ENCODE measurements at places on chromosomes 4 and X. TPM values are rescaled to one million over a fixed set of nuclear protein-coding genes. Genes with fewer than 3 reads are reported as not detected.

Gene NPY1R
- polyA plus RNA-seq: 20.3 TPM

Gene NSG1
- polyA plus RNA-seq: 81.9 TPM

Gene FDCSP
- not detected for polyA plus RNA-seq

Gene TRAPPC2
- polyA plus RNA-seq: 11.2 TPM

GRCh38 chrX:18961686-18962085, 22.2 kb downstream of the PHKA2 start:
- DNase-seq: no peak

DNA sequence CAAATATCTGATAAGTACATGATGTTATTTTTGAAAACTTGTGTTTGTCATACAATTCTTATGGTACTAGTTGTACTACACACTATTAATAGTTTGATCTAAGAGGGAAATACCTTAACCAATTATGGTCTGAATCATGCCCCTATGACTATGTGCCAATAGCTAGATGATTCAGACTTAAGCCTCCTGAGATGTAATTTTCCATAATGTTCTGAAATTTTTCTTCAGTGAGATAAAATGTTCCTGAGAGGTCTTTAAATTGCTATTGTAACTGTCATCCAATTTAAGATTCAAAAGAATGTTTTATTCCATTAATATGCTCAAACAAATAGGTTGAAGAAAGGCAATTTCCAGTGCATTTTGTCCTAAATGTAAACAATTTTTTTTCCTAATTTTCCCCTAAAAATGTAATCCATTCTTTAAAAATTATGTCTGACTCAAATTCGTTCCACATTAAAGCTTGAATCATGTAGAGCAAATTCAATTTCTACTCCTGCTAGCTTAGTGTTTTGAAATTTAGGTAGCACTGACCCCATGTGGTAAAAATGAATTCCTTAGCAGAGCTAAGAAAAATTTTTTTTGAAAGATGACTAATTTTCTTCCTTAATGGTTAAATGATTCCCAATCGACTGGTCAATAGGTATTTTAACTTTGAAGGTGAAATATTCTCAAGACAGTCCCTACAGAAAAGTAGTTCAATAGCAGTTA, 49.1 kb downstream of the APOOL start:
- DNase-seq: no peak

- no peak for DNase-seq
These were observed 605.2 kb upstream of the NR3C2 start for GRCh38 chr4:149047368-149047767.

- DNase-seq: no peak
These were observed 109.1 kb upstream of the HUWE1 start for GRCh38 chrX:53795576-53795975.

GRCh38 chr4:90219822-90220221, 92.6 kb downstream of the CCSER1 start:
- DNase-seq: no peak

DNA sequence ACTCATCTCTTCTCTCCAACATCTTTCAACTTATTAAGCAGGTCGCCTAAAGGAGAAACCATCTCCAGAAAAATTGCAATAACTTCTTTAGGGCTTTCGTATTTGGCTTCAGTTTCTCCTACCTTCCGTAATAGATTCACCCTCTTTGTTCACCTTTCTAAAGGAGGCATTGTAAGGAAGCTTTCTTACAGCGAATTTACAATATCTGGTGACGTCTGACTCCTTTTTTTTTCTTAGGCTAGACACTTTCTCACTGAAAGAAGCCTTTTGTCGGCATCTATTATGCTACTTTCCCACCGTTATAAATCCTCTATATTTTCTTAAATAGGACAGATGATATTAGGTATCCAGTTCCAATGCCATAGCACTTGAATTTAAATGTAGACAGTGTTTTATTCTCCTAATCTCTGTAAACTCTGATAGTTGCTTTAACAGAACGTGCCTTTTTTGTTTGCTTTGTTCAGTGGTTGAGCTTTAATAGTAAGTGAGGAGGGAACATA, 302.4 kb downstream of the IL1RAPL1 start:
- no peak for DNase-seq

GRCh38 chr4:7253837-7254236, 61.5 kb downstream of the SORCS2 start:
- no peak for DNase-seq

GRCh38 chr4:29805245-29805644, 914.9 kb upstream of the PCDH7 start:
- DNase-seq: no peak

- no peak for DNase-seq
These were observed 826.1 kb downstream of the STPG2 start for GRCh38 chr4:97317201-97317600.

- no peak for DNase-seq
These were observed 29.9 kb downstream of the SOWAHB start for GRCh38 chr4:76867880-76868655.

DNA sequence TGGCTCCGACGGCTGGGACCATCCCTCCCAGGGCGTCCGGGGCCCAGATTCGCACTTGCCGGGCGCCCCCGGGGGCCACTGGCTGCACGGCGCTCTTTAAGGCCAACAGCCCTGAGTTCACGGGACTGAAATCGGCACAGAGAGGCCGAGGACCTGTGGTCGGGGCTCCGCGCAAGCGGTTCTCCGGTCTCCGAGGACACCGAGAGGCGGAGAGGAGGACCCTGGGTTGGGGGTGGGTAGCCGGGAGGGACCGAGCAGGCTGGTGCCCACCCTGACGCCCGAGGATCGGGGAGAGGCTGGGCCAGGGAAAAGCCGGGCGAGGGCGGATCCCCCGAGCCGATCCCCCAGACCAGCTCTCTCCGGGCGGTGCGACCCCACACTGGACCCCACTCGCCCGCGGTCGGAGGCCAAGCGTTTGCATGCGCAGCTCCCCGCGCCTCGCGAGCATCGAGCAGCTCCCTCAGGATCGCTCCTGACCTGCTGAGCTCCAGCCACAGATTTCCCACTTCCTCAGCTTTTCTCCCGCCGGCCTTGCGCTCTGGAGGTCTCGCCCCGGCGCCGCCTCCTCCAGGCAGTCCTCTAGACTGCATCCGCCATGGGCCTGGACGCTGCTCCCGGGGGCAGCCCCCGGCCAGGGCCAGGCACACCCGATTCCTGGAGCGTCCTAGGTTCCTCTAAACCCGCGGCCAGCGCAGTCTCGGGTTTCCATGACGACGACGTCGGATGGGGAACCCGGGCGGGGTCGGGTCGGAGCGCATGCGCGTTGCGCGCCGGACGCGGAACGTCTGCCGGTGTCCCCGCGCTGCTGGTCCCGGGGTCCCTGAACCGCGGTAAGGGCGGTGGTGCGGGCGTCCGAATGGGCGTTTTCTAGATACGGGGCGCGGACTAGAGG, 17.6 kb upstream of the NAT8L start:
- peak; percentile 52 for DNase-seq

All from ovary (tissue), 10 donors.